ENCODE measurements at places on chromosomes 2 and 18.
A peak's percentile ranks its signal among the peaks of the same experiment; 100 is the strongest.

- no peak for DNase-seq
Measured at GRCh38 chr18:32310774-32311173, 120.9 kb downstream of the MEP1B start.

DNA sequence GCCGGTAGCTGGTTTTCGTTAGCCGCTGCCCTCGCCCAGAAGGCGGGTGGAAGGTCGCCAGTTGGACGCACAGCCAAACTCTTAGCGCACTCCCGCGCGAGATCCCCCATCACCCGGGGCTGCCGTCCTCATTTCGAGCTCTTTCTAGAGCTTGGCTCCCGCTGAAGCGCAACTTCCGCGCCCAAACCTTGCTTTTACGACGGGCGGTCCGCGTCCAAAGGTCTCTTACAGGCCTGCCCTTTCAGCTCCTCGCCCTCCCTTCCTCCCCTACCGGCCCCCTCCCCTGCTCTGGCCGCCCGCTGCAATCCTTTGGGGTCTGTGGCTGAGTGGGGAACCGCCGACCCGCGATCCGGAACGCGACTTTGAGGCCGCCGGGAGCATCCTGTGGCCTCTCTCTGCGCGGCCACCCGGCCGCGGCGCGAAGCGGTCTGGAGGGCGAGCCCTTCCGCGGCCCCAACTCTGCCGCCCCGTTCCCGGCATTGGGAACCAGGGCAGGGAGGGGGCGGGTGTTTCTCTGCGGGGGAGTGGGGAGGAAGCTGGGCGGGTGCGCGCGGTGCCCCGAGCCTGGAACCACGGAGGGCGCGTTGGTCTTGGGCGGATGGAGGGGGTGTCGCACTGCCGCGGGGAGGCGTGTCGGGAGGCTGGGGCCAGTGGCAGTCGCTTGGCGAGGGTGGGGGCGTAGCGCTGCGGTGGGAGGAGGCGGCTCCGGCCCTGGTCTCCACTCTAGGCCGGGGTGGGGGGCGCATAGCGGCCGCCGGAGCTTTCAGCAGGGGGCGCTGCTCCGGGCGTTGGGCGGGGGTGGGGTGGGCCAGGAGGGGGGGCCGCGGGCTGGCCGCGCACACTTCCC is at the start of gene GDF7:
Gene GDF7 (plus strand): TSS at position 841 of the 847 bp plus-strand sequence. CDS start 96 bp downstream, outside the sequence.
- no peak for DNase-seq

- no peak for DNase-seq
Measured at GRCh38 chr2:99861376-99861760, 281.0 kb downstream of the AFF3 start.

DNA sequence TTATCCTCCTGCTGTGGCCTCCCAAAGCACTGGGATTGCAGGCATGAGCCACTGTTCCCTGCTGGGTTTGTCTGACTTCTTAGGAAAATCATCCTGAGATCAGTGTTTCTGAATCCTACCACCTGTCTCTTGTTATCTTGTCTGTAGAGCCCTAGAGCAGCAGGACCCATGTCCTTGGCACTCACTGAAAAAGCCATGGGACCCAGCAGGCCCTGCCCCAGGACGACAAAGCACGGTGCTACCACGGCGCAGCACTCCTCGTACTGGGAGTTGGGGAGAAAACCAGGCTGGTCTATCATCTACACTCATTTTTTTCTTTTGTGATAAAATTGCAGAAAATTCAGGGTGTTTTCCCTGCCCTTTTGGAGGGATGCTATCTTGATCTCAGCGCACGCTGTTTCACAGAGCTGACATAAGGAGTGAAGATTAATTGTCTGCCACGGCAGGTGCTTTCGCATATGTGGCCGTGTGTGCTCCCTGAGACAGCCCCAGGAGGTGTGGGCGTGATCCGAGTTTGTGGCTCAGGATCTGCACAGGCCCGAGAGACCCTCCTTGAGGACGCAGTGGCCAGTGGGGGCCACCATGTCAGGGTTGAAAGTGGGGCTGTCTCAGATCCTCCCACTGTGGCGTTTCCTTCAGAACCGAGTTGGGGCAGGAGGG is 179.1 kb downstream of the LDLRAD4 start:
- no peak for DNase-seq

- no peak for DNase-seq
Measured at GRCh38 chr2:146305164-146305563, 1539.7 kb upstream of the ACVR2A start.

GRCh38 chr2:56088411-56088810 is 95.4 kb upstream of the CCDC85A start:
- no peak for DNase-seq

GRCh38 chr2:86636842-86637241 is 13.2 kb upstream of the RNF103 start:
- DNase-seq = no peak

GRCh38 chr2:61196671-61197070 is 34.7 kb downstream of the C2orf74 start:
- no peak for DNase-seq

- no peak for DNase-seq
Measured at GRCh38 chr18:41936471-41937134, 18.4 kb upstream of the PIK3C3 start.

DNA sequence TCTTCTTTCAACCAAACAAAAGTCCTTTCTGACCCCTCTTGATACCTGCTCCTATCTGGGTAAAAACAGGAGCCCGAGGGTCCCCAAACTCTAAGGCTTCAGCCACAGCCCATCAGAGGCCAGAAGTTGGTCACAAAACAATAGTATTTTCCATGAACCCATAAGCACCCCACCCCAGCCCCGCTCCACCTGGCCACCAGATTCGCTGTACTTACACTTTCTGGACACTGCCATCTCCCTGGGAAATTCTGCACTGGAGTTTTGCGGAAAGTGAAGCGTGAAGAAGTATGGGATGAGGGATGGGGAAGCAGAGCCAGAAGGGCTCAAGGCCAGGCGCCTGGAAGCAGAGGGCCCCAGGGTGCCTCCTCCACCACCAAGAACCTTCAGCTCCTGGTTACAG is 5.2 kb upstream of the RUFY4 start:
- DNase-seq = no peak

DNA sequence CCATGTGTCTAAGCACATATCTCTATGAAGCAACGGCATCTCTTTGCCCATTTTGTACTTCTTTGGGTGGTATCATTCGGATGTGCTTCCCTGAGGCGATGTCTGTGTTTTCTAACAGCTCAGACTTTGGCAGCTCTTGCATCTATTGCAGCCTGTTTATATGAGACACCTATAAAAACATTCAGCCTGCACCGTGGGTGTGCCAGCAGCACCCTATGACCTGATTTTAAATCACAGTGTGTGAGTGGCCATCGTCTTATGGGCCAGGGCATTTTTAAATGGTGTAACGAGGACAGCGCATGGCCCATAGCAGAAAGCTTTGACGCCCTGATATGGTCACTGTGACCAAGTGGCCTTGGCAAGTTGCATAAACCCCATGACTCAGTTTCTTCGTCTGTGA is 12.9 kb downstream of the NPAS2 start:
- DNase-seq = no peak

GRCh38 chr18:22471546-22472131 is 53.9 kb upstream of the CTAGE1 start:
- DNase-seq = no peak

DNA sequence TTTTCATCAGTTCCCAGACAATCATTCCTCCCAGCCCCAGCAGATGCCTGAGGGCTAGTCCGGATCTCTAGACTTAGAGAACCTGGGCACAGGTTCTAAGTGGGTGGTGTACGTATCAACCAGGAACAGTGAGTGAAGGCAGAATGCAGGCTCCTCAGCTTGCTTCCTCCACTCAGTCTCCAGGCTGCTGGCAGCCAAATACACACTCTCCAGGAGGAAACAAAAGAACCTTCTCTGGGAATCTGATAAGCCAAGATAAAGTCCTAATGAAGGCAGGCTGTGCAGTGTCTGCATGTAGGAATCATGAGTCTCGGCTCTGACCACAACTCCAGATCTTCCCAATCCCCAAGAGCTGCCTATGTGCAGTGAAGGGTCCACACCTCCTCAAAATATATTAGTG is 245.7 kb downstream of the SP3 start:
- no peak for DNase-seq

GRCh38 chr18:13265911-13266217 is 47.3 kb downstream of the LDLRAD4 start:
- DNase-seq = no peak

- DNase-seq = no peak
Measured at GRCh38 chr18:67695684-67696083, 179.2 kb upstream of the DSEL start.

DNA sequence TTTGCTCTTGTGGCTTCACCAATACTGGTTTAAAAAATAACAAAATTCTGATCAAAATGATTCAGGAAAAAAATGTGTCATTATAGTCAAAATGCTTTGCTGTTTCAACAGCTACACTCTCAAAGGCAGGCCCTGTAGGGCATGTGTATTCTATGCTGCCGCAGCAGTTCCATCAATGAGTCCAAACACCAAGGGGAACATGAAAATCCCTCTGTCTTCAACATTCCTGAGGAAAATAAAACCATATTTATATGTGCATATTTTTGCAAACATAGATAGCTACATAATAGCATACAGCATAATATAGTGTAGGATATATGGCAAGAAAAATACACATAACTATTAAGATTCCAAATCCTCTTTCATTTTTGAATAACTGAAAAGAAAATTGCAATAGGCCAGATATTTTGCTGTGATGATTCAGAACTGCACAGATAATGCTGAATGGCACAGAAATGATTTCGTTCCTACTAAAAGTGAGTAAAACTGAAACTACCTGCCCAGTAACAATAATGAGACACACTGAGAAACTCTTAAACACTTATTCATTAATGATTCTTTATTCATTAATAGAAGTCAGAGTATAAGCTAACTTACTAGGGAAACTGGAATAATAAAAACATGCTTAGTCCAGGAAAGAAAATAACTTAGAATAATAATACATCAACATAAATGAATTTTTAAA is 343.8 kb downstream of the SUCLG1 start:
- no peak for DNase-seq

- DNase-seq = peak; percentile 16
Measured at GRCh38 chr2:30147196-30147714, 448 bp downstream of the YPEL5 start.

DNA sequence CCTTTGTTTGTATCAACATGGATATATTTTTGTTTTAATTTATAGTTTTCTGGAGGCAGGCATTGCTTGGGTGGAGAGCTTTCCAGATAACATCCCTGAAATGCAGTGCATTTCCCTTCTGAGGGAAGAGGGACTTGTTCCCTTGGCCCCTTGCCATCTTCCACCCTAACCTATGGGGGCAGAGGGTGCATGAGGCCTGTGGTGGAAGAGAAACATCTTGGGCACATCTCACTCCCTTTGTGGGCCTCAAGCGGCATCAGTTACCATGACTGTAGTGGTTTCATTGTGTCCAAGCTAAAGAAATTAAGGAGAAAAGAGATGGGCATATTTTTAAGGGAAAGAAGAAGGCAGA is 5.3 kb upstream of the RPL37A start:
- DNase-seq = no peak

DNA sequence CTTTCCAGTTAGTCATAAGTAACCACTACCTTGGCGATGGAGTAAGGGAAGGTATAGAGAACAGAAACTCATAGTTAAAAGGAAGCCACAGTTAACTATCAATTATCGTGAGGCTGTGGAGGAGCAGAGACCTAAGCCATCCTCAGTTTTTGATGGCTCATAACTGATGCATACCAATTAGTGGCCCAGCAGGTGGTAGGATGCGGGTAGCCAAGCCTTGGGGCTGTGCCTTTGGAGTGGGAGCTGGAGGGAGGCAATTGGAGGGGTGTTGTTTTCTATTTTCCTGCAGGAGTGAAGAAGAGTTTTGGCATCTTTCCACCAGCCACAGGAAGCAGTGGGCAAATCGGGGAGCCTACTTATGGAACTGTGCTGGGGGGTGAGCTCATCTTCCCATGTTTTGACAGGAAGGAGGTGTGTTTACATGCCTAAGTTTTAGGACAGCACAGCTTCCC is 194.8 kb downstream of the TPGS2 start:
- DNase-seq = no peak

- DNase-seq = no peak
Measured at GRCh38 chr2:30392097-30392496, 54.9 kb upstream of the LCLAT1 start.

Data from activated CD4-positive, alpha-beta T cell treated with anti-CD3 and anti-CD28 coated beads, Interleukin-2, amount 50 U/mL, for 48 hours (primary cell).